Activated effector memory CD4-positive, alpha-beta T cell treated with Interleukin-2 at 50 U/mL for 16 hours (primary cell): ENCODE measurements at places on chromosomes 1 and 21.
A peak's percentile ranks its signal among the peaks of the same experiment; 100 is the strongest.

DNA sequence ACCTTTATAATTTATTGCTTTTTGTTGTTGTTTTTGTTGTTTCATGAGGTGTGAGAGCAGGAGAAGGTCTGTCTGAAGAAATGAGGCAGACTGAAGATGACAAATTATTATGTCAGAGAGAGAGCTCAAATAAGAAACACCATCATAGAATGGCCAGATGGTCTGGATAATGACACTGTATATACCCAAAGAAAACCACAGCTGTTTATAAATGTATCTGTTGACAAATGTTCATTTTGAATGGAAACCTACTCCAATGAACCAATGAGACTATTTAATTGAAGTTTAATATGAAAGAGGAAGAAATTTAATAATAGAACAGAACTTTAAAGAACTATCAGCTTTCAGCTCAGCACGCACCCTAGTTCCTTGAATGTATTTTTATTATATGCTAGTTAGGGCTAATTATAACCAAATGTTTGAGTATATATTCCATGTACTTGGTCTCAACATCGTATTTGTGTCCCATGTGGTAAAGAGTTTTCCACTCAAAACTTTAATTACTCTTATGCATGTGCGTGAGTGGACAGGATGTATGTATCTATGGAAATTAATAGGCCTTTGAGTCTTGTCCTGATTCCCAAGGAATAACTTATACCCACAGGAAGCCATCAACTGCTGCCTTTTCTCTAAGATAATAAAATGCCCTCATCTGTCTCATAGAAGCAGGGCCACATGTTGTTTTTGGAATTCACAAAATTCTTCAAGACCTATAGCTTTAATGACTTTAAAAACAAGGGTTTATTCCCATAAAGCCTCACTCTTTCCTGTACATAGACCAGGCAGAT lies 202.7 kb downstream of the KCNK2 start:
- no peak for DNase-seq

GRCh38 chr1:87956072-87956471 lies 627.4 kb downstream of the LMO4 start:
- no peak for DNase-seq

DNA sequence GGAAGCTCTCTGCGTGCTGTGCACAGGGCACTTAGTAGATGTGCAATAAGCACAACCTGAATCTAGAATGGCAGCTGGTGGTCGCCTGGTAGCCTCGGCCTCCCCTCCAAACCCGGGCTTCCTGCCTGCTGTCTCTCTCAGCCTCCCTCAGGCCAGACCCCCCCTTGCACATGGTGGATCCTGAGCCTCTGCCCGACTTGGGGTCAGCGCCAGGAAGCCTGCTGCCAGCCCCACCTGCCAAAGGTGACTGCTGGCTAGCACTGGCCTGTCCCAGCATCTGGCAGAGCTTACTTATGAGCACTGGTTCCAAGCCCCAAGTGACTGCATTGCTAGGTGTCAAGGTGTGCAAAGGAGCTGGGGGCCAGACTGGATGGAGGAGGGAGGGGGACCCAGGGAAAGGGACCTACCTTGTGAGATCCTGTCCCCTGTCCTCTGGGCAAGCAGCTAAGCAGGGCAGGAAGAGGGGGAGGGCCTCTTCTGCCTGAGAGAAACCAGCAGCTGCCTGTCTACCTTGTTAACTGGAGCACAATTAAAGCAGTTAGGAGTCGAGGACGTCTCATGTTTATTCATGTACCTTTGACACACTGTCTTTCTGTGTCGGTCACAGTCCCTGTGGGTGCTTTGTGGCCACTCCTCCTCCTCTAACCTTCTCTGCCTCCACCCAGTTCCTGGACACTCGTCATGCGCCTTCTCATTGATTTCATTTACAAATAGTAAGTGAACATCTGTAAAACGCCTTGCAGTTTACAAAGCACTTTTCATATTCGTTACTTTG lies 100.9 kb downstream of the DDX20 start:
- DNase-seq = no peak

GRCh38 chr1:19582318-19582717 lies 61.8 kb upstream of the NBL1 start:
- peak; percentile 68 for DNase-seq

DNA sequence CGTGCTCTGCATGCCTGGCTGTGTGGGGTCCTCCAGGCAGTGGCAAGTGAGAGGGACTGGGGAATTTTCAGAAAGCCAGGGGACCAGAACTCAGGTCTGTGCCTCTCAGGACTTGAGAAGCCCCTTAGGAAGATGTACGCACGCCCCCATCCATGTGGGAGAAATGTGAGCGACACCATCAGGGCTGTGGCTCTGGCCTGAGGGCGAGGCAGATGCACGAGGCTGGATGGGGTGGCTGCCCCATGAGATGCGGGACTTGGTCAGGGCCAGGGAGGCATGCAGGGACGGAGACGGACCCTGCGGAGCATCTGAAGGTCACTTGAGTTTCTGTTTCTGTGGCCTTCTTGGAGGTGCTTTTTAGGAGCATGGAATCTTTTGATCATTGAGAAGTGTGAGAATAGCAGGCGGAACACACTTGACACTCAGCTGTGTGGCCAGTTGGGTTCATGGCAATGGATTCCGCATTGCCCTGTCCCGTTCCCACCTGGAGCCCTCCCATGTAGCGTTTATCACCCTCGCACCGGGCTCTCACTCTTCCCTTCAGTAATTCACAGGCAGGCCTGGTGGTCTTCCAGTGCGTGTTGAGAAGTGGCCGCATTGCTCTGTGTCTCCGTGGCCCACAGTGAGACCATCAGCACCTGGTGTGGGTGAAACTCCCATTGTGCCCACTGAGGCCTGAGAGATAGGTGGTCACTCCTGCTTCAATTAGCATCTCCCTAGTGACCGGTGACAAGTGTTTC lies 30.7 kb upstream of the ACTRT2 start:
- no peak for DNase-seq

DNA sequence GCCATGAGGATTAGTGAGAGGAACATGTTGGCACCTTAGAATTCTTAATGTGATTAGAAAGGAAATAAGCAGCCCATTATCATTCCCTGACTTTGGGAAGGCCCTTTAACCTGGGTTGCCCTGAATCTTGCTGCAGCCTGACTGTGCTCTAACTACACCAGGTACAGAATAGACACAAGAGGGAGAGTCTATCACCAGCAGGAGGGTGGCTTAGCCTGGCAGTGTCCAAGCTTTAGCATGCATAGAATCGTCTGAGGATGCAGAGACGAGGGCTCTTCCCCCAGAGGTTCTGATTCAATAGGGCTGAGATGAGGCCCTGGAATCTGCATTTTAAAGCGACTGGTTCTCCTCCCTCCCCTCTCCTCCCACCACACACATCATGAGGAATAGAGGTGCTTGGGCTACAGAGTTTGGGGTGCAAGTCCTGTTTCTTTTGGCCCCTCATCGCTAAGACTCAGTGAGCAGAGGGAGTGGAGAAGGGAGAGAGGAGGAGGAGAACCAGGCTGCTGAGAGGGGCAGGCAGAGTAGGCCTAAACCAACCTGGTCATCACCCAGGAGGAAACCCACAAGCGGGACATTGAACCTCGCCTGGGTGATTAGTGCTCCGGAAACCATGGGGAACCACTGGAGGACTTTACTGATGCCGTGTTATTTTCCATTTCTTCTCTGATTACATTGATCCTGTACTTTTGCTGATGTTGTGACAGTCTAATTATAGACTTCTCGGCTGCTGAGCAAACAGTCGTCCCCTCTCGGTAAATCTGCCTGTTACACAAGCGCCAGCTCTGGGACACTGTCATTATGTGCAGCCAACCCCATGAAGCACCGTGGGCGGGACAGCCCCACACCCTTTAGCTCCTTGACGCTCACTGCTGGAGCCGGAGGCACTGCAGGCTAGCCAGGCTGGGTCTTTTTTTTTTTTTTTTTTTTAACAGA lies 6.3 kb upstream of the TENT5C start:
- DNase-seq = no peak

GRCh38 chr1:157968508-157968907 lies 24.9 kb upstream of the KIRREL1 start:
- no peak for DNase-seq

- DNase-seq = no peak
Measured at GRCh38 chr1:194047206-194047605, 860.8 kb upstream of the B3GALT2 start.

GRCh38 chr1:110462964-110463363 lies 12.0 kb downstream of the PROK1 start:
- no peak for DNase-seq

DNA sequence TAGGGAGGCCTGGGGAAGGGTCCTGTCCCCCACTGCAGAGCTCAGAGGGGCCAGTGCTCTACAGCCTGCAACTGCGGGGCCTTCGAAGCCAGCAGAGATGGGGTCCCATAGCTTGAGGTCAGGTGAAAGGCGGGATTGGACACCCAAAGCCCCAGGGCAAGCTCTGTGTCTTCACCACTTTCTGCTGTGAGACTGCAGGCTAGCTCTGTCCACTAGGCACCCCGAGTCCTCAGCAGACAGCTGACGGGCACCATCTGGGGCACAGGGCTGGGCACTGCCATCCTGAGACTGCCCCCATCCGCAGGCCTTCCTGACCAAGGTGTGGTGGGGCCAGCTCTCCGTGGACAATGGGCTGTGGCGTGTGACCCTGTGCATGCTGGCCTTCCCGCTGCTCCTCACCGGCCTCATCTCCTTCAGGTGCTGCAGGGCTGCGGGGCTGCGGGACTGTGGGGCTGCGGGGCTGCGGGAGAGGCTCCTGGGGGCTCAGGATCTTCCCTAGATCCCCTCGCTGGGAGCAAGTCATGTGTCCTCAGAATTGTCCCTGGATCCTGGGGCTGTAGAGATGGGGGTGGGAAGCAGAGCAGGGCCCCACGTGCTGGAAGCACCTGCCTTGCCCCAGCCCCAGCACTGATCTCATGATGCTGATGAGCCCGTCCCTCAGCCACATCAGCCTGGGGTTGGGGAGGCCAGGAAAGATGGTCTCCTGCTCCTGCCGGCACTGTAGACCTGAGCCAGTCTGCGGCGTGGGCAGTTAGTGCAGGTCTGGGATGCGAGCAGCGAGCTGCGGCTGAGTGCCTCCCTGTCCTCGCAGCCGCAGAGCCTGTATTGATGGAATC lies 46.8 kb downstream of the TRPM2 start:
- no peak for DNase-seq

DNA sequence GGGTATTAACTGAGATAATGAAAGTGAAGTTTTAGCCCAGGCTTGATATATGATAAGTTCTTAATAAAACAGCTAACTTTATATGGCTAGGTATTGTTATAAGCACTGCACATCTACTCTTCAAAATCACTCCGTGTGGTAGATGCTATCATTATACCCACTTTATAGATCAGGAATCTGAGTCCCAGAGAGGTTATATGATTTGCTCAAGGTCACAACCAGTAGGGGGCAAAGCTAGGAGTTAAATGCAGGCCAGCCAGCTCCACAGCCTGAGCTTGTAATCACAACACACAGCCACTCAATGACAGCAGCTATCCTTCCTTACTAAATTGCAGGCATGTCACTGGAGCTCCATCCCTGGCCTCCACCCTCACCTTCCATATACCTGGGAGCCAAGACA lies 115.8 kb downstream of the CAPN8 start:
- DNase-seq = no peak

GRCh38 chr1:177023249-177023648 lies 141.3 kb downstream of the ASTN1 start:
- DNase-seq = no peak

GRCh38 chr1:32764826-32765569 lies 52.2 kb downstream of the YARS1 start:
- DNase-seq = no peak

DNA sequence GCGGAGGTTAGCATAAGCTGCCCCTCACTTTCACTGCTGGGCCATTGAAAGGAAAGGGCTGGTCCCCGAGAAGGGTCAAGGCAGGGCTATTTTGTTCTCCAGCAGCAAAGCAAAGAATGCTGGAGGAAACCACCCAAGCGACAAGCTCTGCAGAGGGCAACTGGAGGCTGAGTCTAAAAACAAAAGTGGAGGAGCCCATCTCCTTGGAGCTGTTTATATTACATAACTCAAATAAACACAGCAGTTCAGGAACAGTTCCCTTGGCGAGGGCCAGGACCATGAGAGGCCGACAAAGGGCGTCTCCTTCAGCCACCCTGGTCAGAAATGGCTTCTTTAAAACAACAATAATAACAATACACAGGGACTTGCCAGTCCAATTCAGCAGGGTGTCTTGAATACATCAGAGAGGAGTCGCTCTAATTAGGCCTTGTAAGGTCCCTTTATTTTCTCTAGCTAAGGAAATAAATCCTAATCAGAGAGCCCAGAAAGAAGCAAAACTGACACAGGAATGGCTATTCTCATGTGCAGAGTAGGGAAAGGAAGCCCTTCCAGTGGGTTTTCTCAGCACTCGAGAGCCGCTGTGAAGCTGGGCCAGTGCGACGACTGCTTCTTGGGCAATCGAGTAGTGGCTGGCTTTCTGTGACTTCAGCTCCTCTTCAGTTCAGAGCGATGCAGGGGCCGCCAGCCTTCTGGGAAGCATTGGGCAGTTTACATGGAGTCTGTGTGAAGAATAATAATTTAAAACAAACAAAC lies 57.0 kb upstream of the TARBP1 start:
- DNase-seq = no peak

DNA sequence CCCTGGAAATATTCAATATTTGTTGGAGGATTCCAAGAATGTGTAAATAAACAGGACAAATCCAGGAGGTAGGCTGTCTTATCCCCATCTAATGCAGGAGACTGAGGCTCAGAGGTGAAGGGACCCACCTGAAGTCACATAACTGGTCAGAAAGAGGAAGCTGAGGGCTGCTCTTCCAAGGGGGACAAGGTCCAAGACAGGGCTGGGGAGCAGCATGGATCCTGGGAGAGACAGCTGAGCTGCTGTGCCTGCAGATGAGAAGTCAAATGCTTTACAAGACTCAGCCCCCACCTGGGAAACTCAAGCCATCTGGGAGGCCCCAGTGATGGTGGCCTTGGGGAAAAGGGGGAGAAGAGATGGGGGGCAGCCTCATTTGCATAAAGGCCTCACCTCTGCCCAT lies 224.4 kb downstream of the PTPRU start:
- no peak for DNase-seq

- DNase-seq = no peak
Measured at GRCh38 chr1:36831186-36831810, 203.0 kb downstream of the GRIK3 start.

- no peak for DNase-seq
Measured at GRCh38 chr1:76433526-76433925, 359.0 kb downstream of the ST6GALNAC3 start.

GRCh38 chr1:236222632-236223031 lies 59.1 kb downstream of the ERO1B start:
- no peak for DNase-seq

GRCh38 chr1:3747903-3748302 lies 4.3 kb upstream of the CCDC27 start:
- DNase-seq = no peak
